Sigmoid colon (tissue), 7 donors: ENCODE measurements at places on chromosomes 3 and 15. TPM values are rescaled to one million over a fixed set of nuclear protein-coding genes. Genes with fewer than 3 reads are reported as not detected.

DNA sequence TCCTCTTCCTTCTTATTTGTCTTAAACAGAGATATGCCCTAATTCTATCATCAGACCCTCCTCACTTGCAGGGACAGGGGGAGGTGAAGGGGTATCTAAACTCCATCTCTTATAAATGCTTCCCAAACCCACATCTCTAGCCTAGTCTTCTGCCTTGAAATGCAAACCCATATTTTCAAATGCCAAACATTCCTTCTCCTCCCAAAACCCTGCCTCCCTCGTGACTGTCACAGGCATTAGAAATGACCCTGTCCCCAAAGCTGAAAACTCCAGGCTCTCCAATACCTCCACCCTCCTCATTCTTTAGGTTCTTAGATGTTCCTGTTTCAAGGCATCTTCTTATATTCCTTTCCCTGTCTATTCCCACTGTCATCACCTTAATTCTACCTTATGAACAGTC, 191.0 kb downstream of the ERC2 start:
- no peaks in the 10 kb centered on the region for H3K27me3 ChIP-seq
- no peak overlapping the region for H3K4me3 ChIP-seq
- H3K27ac ChIP-seq, result no peak overlapping the region
- H3K4me1 ChIP-seq, result no peaks in the 10 kb centered on the region

DNA sequence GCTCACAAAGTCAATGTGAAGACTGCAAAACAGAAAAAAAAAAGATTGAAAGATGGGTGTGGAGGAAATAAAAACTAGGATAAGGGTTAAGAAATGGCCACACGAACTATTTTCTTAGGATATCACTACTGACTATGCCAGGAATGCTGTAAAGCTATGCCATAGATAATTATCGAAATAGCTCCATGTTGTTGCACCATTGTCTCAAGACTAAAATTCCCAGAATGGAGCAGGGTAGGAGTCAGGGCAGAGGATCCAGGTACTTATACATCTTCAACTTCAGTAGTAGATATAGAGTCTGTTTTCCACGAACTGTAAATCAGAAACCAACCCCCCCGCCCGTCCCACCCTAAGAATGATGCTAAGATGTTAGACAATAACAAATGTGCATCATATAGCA, 302.2 kb downstream of the NAALADL2 start:
- H3K36me3 ChIP-seq, result no peaks in the 10 kb centered on the region
- no peaks in the 10 kb centered on the region for H3K27me3 ChIP-seq
- H3K4me3 ChIP-seq, result no peak overlapping the region
- no peak overlapping the region for H3K27ac ChIP-seq
- H3K4me1 ChIP-seq, result no peaks in the 10 kb centered on the region

DNA sequence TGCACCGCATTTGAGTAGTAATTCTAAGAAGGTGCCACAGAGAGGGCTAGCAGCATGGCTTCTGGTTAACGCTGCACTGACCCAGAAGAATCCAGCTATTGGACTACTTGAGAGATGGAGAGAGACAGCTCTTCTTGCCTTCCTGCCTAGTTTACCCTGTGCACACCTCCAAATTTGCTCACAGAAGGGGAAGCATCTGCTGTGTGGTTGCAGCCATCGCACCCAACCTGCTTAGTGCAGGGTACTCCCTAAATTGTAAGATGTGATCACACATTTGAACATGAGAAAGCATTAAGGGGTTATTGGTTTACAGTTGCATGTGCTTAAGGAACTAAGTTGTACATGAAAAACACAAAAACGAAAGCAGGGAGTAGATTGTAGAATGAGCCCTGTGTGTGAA, 122.1 kb downstream of the FOXB1 start:
- no peak overlapping the region for H3K4me3 ChIP-seq
- DNase-seq, result no peak
- no peak overlapping the region for H3K27ac ChIP-seq
- no peaks in the 10 kb centered on the region for H3K4me1 ChIP-seq
- no peaks in the 10 kb centered on the region for H3K27me3 ChIP-seq

DNA sequence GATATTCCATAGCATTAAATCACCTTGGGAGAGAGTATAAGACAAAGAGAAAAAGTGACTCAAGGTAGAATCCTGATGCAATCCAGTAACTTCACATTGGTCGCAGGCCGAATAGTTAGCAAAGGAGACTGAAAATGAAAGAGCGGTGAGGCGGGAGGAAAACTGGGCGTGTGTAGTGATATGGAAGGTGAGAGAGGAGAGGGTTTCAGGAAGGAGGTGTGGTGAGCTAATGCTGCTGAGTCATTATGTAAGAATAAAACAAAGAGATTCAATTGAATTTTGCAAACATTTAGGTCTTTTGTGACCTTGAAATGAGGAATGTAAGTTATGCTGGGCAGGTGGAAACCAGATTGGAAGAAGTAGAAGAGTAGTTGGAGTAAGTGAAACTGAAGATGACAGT, 235.3 kb downstream of the C3orf38 start:
- no peak for DNase-seq
- no peak overlapping the region for H3K27ac ChIP-seq
- H3K4me1 ChIP-seq, result no peaks in the 10 kb centered on the region
- H3K4me3 ChIP-seq, result no peak overlapping the region
- H3K36me3 ChIP-seq, result no peaks in the 10 kb centered on the region
- H3K27me3 ChIP-seq, result no peaks in the 10 kb centered on the region

DNA sequence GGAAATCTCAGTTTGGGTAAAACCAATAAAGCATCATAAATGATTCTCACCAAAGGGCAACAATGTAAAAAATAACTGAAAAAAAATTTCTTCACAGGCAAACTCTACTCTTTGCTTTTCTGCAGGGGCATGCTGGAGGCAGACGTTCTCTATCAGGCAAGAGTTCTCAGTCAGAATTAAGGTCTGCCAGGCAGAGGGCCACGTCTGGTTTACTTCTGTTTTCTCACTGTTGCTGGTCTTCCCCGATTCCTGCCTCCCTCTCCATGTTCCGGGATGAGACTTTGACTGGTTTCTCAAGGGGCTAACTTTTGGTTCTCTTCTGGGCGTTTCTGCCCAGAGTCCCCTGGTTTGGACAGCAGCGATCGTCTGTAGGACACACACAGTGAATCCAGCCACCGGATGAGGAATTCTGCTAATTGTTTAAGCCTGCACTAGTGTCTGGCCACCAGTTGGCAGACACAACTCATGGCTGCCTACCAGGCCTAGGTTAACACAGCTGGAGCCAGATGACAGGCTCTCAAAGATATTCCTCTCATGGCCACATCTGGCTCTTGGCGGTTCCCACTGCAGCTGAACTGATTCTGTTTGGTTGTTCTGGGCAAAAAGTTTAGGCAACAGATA, 273.1 kb downstream of the FOXP1 start:
- no peaks in the 10 kb centered on the region for H3K36me3 ChIP-seq
- peak overlapping the region; percentile 78 for H3K27ac ChIP-seq
- peak; percentile 73 for DNase-seq
- no peak overlapping the region for H3K4me3 ChIP-seq
- H3K27me3 ChIP-seq, result no peaks in the 10 kb centered on the region

DNA sequence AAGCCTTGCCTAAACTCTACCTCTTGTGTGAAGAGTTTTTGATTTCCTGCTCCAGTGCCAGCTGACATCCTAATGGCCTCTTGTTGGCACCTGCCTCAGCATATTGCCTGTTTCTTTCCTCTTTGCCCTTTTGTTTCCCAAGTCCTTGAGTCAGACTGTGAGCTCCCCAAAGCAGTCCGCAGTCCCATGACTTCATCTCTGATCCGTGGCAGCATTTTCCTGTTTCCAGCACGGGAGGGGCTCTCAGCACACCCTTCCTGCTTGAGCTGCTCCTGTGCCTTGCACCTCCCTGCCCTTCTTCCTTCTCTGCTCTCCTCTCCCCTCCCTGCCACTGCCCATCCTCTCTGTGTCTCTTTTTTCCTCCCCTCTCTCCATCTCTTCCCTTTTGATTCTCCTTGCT, 179.6 kb downstream of the EPHB1 start:
- no peak overlapping the region for H3K4me3 ChIP-seq
- H3K36me3 ChIP-seq, result no peaks in the 10 kb centered on the region
- DNase-seq, result no peak
- H3K27me3 ChIP-seq, result no peaks in the 10 kb centered on the region
- no peaks in the 10 kb centered on the region for H3K4me1 ChIP-seq

GRCh38 chr3:8371085-8371551, 130.5 kb upstream of the LMCD1 start:
- no peaks in the 10 kb centered on the region for H3K4me1 ChIP-seq
- H3K36me3 ChIP-seq, result no peaks in the 10 kb centered on the region
- H3K27ac ChIP-seq, result no peak overlapping the region
- H3K27me3 ChIP-seq, result no peaks in the 10 kb centered on the region
- no peak for DNase-seq

GRCh38 chr3:194537732-194538247, 51.0 kb upstream of the ATP13A3 start:
- no peaks in the 10 kb centered on the region for H3K27me3 ChIP-seq
- no peaks in the 10 kb centered on the region for H3K36me3 ChIP-seq
- DNase-seq, result no peak
- no peak overlapping the region for H3K27ac ChIP-seq

GRCh38 chr15:82805994-82806406, at the start of gene FSD2:
TSS of gene FSD2 (minus strand) at chr15:82806069. CDS start at chr15:82787390, 18,679 bp downstream.
- H3K4me3 ChIP-seq, result no peak within 1 kb of the TSS
- no peaks in the 10 kb centered on the region for H3K36me3 ChIP-seq
- no peaks in the 10 kb centered on the region for H3K4me1 ChIP-seq
- DNase-seq, result no peak
- H3K27me3 ChIP-seq, result no peaks in the 10 kb centered on the region

DNA sequence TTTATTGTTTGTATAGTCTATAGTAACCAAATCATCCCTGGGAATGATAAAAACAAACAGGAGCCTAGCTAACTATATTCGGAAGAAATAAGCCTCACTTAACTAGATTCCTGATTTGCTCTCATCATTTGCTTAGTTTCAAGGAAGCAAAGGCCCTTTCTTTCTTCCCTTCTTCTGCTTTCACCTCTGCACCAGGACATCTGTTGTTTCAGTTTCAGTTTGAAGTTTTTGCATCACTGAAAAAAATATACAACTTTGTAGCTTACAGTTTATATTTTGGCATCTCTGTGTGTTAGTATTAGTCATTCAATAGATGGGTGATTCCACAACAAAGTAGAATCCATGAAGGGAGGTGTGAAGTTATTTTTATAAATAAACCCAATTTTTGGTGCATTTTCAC, 113.6 kb upstream of the SNTN start:
- no peak for DNase-seq
- no peaks in the 10 kb centered on the region for H3K4me1 ChIP-seq
- no peak overlapping the region for H3K4me3 ChIP-seq
- H3K27ac ChIP-seq, result no peak overlapping the region
- no peaks in the 10 kb centered on the region for H3K27me3 ChIP-seq
- no peaks in the 10 kb centered on the region for H3K36me3 ChIP-seq

DNA sequence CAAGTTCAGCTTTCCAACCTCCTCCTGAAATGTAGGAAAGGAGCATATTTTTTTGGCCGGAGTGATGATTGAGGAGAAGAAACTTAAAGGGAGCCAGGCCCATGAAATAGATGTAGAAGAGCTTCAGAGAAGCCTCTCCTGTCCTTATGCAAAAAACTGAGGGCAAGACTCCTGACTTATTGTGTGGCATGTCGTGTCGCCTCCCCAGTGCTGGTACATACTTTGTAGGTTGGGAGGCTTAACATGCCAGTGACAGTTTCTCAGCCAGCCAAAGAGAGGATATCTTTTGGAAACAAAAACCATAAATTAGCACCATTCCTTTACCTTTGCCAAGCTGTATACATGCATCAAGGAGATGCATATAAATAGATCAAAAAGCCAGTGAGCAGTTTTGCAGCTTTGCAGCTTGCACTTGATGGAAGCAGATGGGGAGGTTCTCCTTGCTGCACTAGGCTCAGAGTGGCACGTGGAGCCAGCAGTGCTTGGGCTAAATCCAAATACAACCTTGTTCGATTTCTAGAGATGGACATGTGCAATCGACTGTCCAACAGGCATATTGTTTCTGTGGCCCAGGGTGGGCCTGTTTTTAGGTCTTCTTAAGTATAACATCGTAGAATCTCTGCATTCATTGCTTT, 10.2 kb downstream of the SLCO3A1 start:
- no peak overlapping the region for H3K27ac ChIP-seq
- DNase-seq, result no peak
- no peak overlapping the region for H3K4me3 ChIP-seq
- no peaks in the 10 kb centered on the region for H3K36me3 ChIP-seq

DNA sequence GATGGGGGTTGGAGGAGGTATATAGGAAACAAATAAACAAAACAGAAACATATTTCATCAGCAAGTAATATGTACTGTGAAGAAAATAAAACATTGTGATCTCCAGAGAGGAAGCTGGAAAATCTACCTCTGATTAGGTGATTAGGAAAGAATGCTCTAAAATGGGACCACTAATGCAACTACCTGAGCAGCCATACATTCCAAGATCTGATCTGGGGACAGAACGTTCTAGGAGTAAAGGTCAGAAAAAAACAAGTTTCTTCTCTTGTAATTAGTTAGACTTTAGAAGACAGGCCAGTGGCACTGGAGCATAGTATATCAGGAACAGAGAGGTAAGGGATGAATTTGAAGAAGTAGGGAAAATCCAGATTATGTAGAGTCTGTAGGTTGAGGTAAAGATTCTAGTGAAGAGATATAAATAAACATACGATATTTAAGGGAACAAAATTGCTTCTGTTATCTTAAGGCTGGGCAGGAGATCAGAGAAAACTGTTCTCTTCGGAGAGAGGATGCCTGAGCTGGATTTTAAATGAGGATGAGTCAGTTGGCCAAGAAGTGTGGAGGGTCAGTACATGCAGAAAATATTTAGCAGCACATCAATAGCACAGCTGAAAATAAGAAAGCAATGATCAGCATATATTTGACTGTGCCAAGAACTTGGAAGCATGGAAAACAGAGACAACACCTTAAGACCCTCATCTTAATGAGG, 429.5 kb downstream of the NLGN1 start:
- no peaks in the 10 kb centered on the region for H3K4me1 ChIP-seq
- H3K27me3 ChIP-seq, result no peaks in the 10 kb centered on the region
- no peak for DNase-seq
- no peak overlapping the region for H3K4me3 ChIP-seq
- no peak overlapping the region for H3K27ac ChIP-seq
- H3K36me3 ChIP-seq, result no peaks in the 10 kb centered on the region

The SLCO3A1 gene
- total RNA-seq, result 4.6 TPM

The GASK1A gene
- total RNA-seq, result 17.4 TPM

The AMT gene
- total RNA-seq, result 4.3 TPM

The CIDEC gene
- 10.9 TPM for total RNA-seq
